ENCODE measurements at places on chromosomes 16 and 17. TPM values are rescaled to one million over a fixed set of nuclear protein-coding genes. Genes with fewer than 3 reads are reported as not detected.

DNA sequence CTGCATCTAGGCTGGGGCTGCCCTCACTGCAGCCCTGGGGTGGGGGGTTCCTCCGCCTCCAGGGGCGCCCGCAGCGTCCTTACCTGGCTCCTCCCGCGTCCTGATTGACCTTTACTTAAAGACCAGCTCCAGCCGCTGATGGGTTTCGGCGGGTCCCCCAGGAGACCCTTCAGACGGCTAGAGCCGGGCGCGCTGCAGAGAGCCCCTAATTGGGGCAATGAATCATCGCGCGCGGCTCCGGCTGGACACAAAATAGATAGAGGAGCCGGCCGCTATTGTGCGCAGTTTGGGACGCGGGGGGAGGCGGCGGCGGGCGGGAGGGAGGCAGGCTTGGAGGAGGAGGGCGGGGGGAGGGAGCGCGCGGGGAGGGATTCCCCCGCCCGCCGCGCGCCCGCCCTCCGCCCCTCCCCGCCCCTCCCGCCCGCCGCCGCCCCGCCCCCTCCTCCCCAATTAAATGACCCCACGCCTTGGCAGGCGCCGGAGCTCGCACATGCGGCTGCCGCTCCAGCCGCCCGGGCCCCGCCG is 56.5 kb upstream of the CIBAR2 start:
- DNase-seq: peak; percentile 62

GRCh38 chr17:29294580-29294900 is 592 bp upstream of the NUFIP2 start:
- DNase-seq: no peak

DNA sequence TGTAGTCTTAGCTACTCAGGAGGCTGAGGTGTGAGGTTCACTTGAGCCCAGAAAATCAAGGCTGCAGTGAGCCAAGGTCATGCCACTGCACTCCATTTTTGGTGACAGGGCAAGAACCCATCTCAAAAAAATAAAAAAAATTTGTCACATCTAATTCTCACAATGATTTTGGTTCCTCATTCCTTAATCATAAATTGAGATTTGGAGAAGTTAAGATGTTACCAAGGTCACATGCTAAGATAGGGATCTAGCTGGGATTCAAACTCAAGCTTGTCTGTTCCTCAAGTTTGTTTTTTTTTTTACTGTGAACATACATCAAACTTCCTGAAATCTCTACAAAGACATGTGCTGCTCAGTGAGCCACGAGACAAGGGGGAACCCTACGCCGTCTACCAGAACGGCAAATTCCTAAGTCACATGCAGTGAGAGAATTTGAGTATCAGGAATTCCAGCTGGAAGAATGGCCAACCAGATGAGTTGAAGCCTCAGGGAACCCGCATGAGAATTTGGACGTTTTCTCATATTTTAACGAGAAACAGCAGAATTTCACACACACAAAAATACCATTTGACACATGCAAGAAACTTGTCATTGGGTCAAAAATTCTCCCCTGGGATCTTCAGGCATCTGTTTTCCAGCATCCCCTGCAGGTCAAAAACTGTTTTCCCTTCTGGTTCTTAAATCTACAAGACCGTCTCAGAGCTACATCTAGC is 414.1 kb upstream of the GOT2 start:
- DNase-seq: no peak

GRCh38 chr17:47190770-47191169 is 1.7 kb upstream of the CDC27 start:
- DNase-seq: no peak

Gene SLC52A1
- 41.6 TPM for polyA plus RNA-seq

Gene CES1
- 7.8 TPM for polyA plus RNA-seq

- no peak for DNase-seq
These were observed 4.0 kb upstream of the FASN start for GRCh38 chr17:82101767-82102679.

DNA sequence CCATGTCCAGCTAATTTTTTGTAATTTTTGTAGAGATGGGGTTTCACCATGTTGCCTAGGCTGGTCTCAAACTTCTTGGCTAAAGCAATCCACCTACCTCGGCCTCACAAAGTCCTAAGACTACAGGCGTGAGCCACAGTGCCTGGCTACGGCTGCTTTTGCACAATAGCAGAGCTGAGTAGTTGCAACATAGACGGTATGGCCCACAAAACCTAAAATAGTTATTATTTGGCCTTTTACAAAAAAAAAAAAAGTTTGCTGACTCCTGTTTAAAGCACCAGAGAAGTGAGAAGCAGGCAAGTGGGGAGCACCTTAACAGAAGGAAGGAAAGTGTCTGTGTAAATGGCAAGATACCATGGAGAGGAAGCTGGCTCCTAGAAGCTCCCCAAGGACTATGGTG is 5.3 kb upstream of the HSF5 start:
- DNase-seq: no peak

- DNase-seq: no peak
These were observed 13.4 kb upstream of the TAOK1 start for GRCh38 chr17:29376667-29377270.

All from small intestine (tissue), 16 donors.